ENCODE measurements at places on chromosomes 16 and 17. TPM values are rescaled to one million over a fixed set of nuclear protein-coding genes. Genes with fewer than 3 reads are reported as not detected.

GRCh38 chr16:54454616-54455015 is 168.0 kb upstream of the IRX3 start:
- DNase-seq: no peak

- DNase-seq: no peak
Measured at GRCh38 chr17:79439493-79439892, 171.4 kb downstream of the RBFOX3 start.

- no peak for DNase-seq
Measured at GRCh38 chr17:9424071-9424640, 151.5 kb downstream of the STX8 start.

DNA sequence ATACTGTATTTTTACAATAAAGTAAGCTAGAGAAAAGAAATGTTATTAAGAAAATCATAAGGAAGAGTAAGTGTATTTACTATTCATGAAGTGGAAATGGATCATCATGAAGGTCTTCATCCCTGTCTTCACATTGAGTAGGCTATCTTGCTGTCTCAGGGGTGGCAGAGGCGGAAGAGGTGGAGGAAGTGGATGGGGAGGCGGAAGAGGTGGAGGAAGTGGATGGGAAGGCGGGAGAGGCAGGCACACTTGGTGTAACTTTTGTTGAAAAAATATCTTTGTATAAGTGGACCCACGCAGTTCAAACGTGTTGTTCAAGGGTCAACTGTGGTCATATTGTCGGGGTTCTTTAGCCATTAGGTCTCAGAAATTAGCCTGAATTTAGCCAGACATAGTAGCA is 50.2 kb downstream of the PIGL start:
- DNase-seq: no peak

DNA sequence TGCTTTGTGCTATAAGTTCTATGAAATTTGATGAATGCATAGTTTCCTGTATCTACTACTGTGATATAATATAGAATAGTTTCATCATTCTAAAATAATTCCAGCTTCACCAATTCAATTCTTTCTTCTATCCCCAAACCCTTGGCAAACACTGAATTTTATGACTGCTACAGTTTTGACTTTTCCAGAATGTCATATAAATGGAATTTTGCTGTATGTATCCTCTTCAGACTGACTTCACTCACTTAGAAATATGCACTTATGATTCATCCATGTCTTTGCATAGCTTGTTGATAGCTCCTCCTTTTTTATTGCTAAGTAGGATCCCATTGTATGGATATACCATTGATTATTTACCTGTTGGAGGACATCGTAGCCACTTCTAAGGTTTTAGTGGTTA is 89.1 kb upstream of the HS3ST3A1 start:
- peak; percentile 11 for DNase-seq

GRCh38 chr17:66172691-66173223 is 19.2 kb downstream of the CEP112 start:
- DNase-seq: no peak

- DNase-seq: no peak
Measured at GRCh38 chr17:17315142-17315821, 12.1 kb downstream of the NT5M start.

- no peak for DNase-seq
Measured at GRCh38 chr17:82663381-82664275, 15.4 kb upstream of the WDR45B start.

- DNase-seq: no peak
Measured at GRCh38 chr17:29195465-29196081, 15.4 kb upstream of the MYO18A start.

GRCh38 chr16:79997257-79997656 is 396.7 kb upstream of the MAF start:
- DNase-seq: peak; percentile 26

- DNase-seq: no peak
Measured at GRCh38 chr17:16470265-16470664, 21.7 kb downstream of the LRRC75A start.

GRCh38 chr16:21628772-21629171 is 23.6 kb downstream of the IGSF6 start:
- peak; percentile 32 for DNase-seq

- peak; percentile 88 for DNase-seq
Measured at GRCh38 chr17:2336215-2336851, at the start of gene TSR1. Gene TSR1, minus strand, starts transcription at chr17:2336457. Its CDS starts 30 bp downstream, at chr17:2336427.

GRCh38 chr16:64996641-64997040 is 125.2 kb downstream of the CDH11 start:
- DNase-seq: no peak

DNA sequence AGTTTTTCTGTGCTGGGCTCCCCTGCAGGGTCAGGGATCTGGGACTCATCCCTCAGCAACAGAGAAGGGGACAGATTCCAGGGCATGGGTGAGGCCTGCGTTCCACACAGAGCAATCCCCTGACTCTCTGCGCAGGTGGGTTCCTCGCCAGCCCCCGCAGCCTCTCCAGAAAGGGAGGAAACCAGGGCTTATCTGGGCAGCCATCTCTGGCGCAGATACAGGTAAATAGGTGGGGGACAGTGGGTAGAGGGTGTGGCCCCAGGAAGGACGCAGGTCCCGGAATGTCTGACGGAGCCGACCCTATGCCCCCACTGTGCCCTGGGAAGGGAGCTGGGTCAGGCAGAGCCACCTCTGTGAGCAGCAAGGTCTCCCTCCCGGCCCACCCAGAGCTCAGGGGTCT is 23.2 kb downstream of the PIEZO1 start:
- DNase-seq: no peak

- no peak for DNase-seq
Measured at GRCh38 chr17:74213861-74214391, 555 bp downstream of the TTYH2 start.

DNA sequence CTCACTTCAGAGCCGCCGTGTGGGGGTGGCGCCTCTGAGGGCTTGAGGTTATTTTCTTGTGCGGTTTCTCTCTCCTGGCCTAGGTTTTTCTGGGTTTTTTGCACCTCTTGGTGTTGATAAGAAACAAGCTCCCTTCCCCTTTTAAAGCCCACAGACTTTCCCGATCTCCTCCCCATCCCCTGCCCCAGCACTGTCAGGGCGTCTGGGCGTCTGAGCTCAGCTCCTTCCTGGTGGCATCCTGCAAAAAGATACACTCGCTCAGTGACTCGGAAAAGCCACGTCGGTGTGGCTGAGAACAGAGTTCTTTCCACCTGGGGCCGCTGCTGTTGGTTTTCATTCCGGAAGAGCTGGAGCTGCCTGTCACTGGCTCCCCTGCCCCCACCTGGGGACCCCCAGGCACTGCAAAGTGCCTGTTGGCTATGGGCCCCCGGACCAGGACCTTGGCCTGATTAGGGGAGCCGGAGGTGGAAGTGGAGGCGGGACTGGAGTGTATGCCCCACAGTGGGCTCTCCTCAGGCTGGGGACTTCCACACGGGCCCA is 14.5 kb downstream of the BAIAP2 start:
- DNase-seq: no peak

- no peak for DNase-seq
Measured at GRCh38 chr17:34862384-34862783, 98.9 kb downstream of the CCT6B start.

DNA sequence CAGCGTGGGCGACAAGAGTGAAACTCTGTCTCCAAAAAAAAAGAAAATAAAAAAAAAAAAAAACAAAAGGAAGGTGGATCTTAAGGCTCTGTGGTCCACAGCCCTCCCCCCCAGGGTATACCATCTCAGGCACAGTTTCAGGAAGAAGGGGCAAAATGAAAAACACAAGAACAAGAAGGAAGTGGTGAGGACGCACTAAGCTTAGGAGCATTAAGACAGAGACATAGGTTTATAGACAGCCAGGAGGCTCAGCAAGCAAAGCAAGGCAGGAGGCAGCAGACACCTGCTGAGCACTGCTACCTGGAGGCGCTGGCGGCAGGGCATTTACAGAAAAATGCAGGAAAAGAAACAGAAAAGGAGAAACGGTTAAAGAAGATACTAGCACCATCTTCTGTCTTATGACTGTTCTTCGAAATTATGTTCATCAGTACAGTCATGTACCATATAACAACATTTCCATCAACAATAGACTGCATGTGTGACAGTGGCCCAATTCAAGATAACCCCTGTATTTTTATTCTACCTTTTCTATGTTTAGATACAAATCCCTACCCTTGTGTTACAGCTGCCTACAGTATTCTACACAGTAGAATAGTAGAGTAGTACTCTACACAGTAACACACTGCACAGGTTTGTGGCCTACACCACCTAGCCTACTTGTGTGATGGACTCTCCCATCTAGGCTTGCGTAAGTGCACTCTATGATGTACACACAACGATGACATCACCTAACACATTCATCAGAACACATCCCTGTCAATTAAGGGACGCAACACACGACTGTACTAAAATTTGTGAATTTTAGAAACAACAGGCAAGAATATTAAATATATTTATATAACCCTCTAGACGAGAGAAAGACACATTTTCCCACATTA is 62.5 kb downstream of the XPO6 start:
- DNase-seq: peak; percentile 22

- DNase-seq: no peak
Measured at GRCh38 chr16:30030841-30031413, at the start of gene TLCD3B. Gene TLCD3B, minus strand, starts transcription at chr16:30031271. Its CDS starts 744 bp downstream, at chr16:30030527.

DNA sequence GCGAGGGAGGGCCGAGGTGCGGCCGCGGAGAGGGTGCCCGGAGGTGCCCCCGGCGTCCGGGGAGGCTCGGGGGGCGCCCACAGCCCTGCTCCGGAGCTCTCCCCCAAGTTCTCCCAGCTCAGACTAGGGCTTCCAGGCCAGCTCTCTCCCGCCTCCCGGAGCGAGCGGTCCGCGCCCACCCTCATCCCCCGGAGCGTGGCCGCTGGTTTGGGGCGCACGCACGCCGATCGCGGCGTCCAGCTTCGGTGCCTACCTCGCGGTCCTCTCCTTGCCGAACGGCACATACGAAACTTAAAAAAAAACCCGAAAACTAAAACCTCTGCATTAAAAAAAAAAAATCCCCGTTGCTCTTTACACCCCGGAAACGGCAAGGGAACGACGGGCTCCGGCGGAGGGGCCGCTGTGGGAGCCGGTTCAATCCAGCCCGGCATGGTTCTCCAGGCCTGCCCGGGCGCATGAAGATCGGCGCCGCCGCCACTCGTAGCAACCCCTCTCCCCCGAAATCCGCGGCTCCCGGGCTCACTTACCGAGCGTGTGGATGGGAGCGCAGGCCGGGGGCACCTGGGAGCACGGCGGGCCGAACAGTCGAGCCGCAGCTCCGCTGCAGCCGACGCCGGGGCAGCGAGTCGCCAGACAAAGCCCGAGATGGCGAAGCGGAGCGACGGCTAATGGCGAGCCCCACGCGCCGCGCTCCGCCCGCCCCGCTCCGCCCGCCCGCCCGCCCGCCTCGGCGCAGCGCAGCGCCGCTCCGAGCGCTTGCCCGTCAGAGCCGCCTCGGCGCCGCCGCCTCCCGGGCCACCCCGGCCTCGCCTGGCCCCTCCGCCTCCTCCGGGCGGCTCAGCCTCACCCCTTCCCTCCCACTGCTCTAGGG is 973 bp upstream of the UBTF start:
- peak; percentile 44 for DNase-seq

- DNase-seq: peak; percentile 83
Measured at GRCh38 chr17:34173241-34173640, 81.8 kb upstream of the CCL2 start.

DNA sequence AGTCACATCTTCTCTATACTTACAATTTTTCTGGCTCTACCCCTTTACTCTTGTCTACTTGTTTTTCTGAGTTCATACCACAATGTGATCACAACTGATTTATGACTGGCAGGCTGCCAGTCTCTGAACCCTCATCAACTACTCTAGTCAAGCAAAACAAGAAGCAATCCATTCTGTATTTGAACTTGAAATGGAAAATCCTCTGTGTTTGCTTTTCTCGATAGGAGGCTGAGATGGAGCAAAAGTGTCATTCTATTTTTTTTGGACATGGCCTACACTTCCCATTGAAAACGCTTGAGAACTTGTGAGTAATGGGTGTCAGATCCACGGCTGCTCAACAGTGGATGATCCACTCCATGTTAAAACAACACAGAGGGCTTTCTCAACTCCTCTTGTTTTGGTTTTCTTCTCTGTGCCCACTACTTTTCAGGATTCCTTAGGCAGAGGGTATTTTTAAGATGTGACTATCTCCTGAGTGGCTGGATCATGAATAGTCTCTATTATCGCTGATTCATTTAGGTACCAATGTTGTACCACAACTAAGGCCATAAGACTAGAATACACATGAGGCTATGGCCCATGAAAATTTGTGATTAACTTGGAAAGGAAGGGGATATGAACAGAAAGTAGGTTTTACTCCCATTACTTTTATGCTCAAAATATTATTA is 11.7 kb downstream of the TMEM100 start:
- DNase-seq: no peak

Gene NGFR
- total RNA-seq: 0.18 TPM

Gene KRT39
- total RNA-seq: not detected

Gene CD19
- not detected for total RNA-seq

Gene B9D1
- 42.5 TPM for total RNA-seq

Gene IRF8
- total RNA-seq: not detected

Gene KRT20
- not detected for total RNA-seq

Gene AOC2
- total RNA-seq: 0.36 TPM

Gene SULT1A2
- total RNA-seq: not detected

Gene SCNN1G
- not detected for total RNA-seq

Gene SPNS2
- not detected for total RNA-seq

Gene RND2
- total RNA-seq: 1.1 TPM

Gene CES5A
- not detected for total RNA-seq

Gene CHST4
- under 0.01 TPM for total RNA-seq
